Thoracic aorta (tissue), 2 donors: ENCODE measurements at places on chromosomes 3 and 15. TPM values are rescaled to one million over a fixed set of nuclear protein-coding genes. Genes with fewer than 3 reads are reported as not detected.

Gene MYLK
- 563 TPM for total RNA-seq

Gene ADAMTS7
- total RNA-seq = 60.2 TPM

Gene ARPP21
- total RNA-seq = 0.27 TPM

Gene GRIP2
- 1.5 TPM for total RNA-seq

Gene KBTBD12
- total RNA-seq = 14.5 TPM

Gene SMCO1
- total RNA-seq = not detected

Gene ARL14
- 0.85 TPM for total RNA-seq

Gene RASGRF1
- total RNA-seq = not detected

Gene OSTN
- not detected for total RNA-seq

Gene PLSCR1
- total RNA-seq = 565 TPM

Gene GOLGA6D
- not detected for total RNA-seq

Gene MITF
- 12.3 TPM for total RNA-seq

Gene STARD9
- total RNA-seq = 59.8 TPM

Gene WDR72
- 2.2 TPM for total RNA-seq

Gene C3orf22
- not detected for total RNA-seq

Gene UROC1
- total RNA-seq = not detected

DNA sequence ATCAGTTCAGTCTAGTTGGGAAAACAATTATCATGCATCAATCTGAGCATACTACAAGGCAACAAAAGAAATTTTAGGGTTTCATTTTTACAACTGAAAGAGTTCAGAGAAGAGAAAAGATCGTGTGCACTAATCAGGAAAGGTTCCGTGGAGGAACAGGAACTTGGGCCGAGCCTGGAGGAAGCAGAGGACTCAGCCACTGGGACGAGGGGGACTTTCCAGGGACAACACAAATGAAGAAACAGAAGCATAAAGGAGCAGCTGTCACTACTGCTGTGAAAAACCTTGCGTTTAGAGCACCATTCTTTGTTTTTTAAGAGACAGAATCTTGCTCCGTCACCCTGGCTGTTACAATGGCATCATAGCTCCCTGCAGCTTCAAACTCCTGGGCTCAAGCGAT, 60.5 kb downstream of the MYO1E start:
- DNase-seq = no peak

DNA sequence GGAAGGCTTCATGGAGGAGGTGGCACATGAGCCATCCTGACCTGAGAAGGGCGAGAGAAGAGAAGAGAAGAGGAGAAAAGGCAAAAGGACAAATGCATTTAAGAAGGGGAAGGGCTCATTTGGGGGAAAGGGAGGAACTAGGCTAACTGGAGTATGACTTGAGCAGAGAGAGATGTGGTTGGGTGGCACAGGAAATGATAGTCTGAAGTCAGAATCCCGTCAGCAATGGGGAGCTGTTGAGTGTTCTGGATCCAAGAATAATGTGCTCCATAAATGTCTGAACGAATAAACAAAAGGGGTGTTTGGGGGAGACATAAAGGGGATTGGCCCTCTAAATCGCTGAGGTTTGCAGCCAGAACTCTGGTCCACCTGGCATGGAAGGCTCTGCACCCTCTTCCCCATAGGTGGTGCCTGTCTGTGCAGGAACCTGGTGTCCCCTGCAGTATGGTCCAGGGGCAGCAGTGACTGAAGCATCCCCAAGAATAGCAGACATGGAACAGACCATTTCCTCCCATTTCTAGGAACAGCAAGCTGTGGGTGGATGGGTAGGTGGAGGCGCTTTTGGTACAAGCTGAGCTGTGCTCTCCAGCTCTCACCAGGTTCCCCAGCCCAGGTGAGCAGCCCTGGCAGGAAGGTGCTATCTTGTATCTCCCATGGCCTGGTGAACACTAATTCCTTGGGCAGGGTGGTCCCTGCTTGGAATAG, 15.2 kb downstream of the CORO2B start:
- no peak for DNase-seq

DNA sequence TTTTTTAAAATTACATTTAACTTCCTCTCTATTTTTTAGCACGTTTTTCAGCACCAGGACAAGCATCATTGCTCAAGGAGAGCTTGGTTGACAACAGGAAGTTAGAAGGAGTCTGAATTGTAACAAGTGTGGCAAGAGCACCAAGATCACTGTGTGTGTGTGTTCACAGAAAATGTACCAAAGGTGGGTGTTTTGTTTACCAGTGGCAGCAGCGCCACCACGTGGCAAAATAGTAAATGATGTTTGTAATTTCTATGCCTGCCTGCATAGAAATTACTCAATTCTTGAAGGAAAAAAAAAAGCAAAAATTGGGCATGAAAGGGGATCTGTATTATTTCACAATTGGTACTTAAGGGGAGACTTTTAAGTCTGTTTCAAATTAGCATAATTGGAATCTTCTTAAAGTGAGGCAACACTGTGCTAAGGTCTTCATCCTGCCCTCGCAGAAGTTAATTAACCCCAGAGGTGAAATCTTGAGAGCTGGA, 7.4 kb upstream of the U2SURP start:
- DNase-seq = peak; percentile 21

DNA sequence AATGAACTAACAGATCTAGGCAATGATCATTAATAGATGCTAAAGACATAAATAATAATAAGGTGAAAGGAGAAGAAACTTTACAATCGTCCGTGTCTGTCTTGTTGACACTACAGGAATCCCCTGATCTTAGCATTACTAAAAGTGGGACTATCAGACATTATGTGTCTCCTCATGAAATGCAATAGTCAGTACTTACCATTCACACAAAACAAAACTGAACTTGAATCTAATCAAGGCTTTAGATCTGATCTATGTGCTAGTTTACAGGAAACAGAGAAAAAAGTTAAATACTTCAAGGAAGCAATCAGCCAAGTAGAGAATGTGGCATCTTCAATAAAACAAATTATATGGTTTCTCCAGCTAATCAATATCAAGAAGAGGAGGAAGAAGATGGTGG, 73.7 kb downstream of the PIK3CB start:
- no peak for DNase-seq

GRCh38 chr15:100932676-100933348, 13.7 kb downstream of the LRRK1 start:
- no peak for DNase-seq

DNA sequence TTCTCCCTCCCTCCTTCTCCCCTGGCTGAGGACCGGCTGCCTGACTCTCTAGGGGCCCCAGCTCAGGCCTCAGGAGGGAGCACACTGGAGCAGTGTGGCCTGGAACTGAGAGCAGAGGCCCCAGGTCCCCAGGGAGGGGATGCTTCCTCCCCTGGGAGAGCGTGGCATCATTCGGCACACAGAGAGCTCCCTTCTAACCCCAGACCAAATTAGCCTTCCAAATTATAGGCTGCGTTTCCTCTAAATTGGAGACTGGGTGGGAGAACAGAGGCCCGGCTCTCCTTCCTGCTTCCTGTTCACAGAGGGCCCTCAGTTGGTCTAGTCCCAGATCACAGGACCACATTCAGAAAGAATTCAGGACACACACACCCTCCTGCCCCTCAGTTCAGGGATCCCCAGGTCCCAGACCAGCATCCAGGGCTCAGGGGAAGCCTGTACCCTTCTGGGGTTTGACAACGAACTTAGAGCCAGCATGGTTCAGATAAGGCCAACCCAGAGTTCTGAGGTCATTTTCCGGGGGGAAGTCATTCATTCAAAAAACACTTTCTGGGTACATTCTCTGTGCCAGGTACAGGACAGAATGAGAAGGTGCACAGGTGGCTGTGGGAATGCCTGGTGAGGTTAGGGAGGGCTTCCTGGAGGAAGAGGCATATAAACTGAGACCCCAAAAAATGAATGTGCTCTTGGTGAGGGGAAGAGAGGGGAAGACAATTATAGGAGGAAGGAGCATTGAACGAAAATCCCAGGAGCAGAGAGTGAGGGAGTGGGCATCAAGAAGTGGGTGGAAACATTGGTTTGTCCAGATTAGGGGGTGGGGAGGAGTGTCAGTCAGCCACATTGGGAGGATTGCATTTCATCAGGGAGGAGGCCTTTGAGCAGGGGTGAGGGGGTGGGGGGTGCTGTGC, 28.4 kb upstream of the RPL29 start:
- no peak for DNase-seq

- no peak for DNase-seq
Measured at GRCh38 chr3:58054652-58055051, 46.4 kb downstream of the FLNB start.

GRCh38 chr3:170487031-170487430, 68.4 kb downstream of the CLDN11 start:
- DNase-seq = no peak

- no peak for DNase-seq
Measured at GRCh38 chr3:44412365-44412764, 65.1 kb downstream of the ZNF445 start.

- DNase-seq = no peak
Measured at GRCh38 chr3:50237133-50237651, 1.2 kb downstream of the GNAI2 start.

DNA sequence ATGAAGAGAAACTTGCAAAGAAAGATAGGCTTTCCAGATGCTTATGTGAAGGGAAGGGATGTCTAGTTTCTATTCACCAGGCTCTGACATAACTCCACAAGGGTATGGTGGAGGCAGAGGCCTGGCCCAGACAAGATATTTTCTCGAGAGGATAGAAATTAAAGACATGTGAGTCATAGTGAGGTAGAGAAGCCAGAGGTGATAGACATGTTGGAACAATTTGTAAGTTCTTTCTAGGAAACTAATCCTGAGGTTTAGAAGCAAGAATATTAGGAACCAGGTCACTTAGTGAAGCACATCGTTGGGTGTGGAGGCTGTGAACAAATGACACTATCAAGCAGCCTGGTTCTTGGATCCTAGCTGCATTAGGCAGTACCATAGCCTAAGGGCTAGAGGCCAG, 176.9 kb downstream of the BBX start:
- DNase-seq = no peak

DNA sequence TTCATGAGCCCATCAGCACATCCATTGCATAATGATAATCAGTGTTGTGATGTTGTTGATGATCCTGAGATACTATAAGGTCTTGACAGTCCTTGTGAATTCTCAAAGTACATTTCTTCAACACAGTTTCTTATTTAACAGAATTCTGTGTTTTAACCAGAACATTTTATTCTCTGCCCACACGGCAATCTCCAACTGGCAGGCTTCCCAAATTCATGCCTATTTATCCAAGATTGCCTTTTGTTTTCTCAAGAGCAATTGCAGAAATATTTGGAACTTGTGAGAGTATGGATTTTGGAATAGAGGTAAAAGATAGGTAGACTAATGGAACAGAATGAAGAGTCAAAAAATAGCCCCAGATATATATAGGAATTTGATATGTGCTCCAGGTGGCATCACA, 116.0 kb downstream of the UACA start:
- DNase-seq = no peak

DNA sequence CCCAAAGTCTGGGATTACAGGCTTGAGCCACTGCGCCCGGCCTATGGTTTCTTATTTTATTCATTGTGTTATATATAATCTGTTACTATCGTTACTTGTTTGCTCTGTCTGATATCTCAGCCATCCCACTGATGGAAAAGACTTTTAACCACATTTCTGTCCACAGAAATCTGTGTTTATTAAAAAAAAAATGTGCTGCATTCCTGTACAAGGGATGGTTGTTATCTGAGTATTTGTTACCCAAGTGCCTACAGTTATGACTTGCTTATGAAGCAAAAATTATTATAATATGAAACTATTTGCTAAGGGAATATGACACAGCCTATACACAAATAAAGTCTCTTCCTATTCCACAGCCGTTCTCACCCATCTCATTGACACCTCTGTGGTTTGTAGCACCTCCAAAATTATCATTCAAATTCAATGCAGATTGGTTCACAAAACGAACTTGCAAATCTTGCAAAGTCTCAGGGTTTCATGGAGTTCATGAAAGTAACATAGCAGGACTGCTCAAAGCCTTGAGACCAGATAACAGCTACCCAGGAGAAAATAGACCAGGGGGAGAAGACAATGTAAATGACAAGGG, 47.4 kb upstream of the UBE2E1 start:
- no peak for DNase-seq

DNA sequence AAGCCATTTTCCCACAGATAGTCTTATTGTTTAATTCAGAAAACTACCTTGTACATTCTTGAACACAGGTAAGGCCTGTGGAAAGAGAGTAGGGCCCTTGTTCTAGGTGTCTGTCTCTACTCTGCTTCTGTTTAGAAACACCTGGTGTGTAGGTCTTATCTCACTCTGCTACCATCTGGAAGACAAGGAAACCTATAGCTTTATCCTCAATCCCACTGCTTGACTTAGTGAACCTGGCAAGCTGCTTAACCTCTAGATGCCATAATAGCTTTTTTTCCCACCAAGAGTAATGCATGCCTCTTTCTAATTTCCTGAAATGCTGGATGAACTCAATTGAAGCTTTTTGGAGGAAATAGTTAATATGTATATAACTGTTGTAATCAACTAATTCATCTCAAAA, 82.6 kb upstream of the RAP2B start:
- DNase-seq = no peak

- DNase-seq = no peak
Measured at GRCh38 chr15:95091444-95091843, 860.1 kb downstream of the MCTP2 start.

- no peak for DNase-seq
Measured at GRCh38 chr3:73547427-73548248, 77.1 kb downstream of the PDZRN3 start.

DNA sequence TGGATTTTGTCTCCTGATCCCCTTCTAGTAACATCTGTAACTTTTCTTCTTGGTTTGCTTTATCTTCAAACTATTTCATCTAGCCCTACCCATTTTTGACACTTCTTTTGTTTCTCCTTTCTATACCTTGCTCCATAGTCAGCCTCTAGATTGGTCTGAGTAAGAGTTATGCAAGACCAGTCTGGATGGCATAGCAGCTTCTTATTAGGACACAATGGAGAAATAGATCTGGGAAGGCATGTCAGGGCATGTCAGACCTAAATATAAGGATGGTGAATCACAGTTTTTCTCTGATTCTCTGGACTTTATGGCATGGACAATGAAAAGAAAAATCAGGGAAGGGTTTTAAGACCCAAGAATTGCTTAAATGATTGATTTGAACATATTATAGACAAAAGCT, 452.5 kb downstream of the RAP2B start:
- DNase-seq = no peak

DNA sequence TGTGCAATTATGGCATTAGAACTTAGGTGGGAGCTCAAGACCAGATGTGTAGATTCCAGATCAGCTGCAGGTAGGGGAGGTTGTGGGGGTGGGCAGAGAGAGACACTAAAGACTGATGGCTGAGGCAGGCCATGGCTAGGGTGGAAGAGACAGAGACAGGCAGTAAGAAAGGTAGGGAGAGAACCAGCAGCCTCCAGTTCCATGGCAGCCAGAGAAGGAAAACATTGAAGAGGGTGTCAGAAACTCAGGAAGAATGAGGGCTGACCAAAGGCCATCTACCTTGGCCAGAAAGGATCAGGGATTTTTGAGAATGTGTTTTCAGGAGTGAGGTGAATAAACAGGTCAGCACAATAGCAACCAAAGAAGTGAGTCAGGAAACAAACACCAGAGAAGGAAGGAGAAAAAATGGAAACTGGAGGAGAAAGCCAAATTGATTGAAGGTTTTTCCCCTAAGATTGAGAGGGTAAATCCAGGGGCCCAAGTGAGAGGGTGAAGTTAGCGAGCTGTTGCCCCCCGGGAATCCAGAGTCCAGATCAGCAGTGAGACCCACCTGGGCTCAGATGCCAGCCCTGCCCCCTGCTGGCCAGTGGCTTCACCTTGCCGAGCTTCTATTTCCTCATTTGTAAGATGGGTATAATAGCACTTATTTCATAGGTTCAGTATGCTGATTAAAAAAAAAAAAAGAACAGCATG, 41.0 kb downstream of the ABHD2 start:
- no peak for DNase-seq
